Colonic mucosa (tissue), 4 donors: ENCODE measurements at places on chromosomes 13 and 19. TPM values are rescaled to one million over a fixed set of nuclear protein-coding genes. Genes with fewer than 3 reads are reported as not detected.
A peak's percentile ranks its signal among the peaks of the same experiment; 100 is the strongest.

DNA sequence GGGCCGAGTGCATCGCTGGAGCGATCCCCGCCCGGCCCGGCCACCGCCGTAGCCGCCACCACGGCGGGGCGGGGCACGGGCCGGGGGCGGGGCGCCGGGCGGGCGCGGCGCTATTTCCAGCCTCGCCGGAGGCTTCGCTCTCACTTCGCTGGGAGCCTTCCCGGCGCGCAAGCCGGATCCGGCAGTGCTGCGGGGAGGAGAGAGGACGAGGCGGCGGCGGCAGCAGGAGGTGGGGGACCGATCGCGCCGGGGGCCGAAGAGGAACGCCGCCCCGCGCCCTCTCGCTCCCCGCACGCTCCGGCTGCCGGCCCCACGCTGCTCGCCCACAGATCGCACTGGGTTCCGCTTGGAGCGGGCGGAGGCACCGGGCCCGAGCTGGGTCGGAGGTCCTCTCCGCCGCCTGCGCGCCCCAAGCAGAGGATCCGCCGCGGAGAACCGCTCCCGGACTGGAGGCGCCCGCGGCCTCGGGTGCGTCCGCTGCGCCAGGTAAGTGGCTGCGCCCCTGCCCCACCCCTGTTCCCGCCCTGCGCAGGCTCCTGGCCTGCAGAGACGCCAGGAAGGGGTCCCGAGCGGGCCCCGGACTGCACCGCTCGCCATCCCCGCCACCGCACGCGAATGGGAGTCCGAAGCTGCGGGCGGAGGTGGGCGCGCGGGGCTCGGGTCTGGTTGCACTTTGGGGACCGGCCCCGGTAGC lies at the start of gene CHST8:
CHST8 (plus strand) TSS at position 143 of the 694 bp plus-strand sequence. CDS start 67,309 bp downstream, outside the sequence.
- DNase-seq = peak; percentile 47

- no peak for DNase-seq
These were observed 120.7 kb upstream of the SPATA13 start for GRCh38 chr13:24039621-24040475.

DNA sequence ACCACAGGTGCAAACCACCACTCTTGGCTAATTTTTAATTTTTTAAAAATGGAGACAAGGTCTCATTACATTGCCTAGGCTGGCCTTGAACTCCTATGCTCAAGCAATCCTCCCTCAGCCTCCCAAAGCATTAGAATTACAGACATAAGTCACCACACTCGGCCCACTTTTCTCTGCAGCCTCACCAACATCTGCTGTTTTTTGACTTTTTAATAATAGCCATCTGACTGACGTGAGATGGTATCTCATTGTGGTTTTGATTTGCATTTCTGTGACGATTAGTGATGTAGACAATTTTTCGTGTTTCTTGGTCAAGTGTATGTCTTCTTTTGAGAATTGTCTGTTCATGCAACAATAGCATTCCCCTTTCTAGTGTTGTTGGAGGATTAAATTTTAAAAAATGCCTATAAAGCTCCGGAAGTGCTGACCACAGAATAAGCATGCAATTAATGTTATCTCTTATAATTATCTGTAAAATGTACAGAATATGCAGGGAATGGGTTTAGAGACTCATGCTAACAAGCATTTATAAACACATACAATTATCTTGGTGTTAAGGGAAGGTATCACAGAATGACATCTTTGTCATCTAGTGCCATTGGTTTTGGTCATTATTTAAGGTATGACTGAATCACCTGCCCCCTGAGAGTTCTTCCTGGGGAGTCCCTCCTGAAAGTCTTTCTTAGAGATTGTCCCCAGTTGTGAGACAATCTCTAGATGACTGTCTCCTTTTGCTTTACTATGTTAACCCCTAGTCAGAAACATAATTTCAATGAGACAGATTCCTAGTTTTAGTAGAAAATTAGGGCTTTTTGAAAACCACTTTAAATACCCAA lies 118.5 kb upstream of the SERTM1 start:
- DNase-seq = no peak

DNA sequence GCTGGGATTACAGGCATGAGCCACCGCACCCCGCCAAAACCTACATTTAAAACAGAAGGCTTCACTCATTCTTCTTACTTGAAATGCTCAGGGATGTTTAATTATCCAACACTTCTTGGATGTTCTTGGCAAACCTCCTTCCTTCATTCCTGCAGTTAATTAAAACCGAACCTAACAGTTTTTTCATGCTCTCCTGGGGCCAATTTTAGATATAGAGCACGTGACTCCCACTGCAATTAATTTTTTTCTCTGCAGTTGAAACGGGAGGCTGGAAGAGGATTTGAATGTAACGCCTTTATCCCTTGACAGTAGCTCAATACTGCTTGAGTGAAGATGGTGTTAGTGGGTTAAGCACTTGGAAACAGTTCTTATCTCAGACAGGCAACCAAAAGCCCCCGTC lies 4.6 kb upstream of the ACTL9 start:
- DNase-seq = no peak

DNA sequence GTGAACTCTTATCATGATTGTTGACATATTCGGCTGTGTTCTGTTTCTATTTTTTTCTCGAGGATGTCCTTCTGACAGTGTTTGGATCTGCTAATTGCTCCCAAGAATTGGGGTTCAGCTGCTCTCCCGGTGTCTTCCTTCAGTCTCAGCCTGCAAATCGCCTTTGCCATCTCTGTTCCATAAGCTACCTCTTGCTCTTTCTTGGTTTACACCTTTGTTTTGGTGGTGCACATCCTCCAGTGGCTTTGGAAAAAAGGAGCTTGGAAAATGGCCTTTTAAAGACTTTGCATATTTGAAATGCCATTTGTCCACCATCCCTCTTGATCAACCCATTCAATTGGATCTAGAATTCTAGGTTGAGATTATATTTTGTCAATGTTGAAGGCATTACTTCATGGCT lies 137.2 kb downstream of the URI1 start:
- DNase-seq = no peak

DNA sequence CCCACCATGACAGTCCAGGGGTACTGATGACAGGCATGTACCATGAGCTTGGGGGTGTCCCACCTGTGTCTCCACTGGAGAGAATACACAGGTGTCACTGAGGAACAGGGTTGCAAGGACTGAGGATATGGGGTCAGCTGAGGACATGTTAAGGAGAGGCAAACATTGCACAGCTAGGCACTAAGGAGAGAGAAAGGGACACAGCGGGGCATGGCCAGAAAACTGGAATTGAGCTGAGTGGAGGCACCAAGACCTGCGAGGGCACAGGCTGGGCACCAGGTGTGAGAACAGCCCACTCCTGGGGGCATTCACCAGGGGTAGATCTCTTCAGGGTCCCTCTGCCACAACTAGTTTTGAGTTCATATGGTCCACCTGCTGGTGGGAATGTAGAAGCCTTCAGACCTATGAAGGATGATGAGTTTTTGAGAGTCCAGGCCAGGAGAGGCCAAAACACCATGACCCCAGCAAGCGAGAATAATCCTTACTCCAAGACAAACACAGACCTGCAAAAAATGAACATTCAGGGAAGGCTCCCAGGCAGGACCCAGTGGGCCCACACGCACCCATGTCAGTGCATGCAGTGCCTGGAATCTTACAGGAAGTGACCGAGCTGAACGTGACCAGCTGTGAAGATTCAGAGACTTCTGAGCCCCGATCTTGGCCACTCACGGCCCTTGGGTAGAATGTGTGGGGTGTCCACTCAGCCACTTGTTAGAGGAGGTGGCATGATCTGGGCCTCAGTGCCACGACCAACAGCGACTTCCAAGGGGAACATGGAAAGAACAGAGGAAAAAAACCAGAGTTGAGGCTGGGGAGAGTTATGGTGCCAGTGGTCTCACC lies 1.4 kb upstream of the ZNF584 start:
- no peak for DNase-seq

DNA sequence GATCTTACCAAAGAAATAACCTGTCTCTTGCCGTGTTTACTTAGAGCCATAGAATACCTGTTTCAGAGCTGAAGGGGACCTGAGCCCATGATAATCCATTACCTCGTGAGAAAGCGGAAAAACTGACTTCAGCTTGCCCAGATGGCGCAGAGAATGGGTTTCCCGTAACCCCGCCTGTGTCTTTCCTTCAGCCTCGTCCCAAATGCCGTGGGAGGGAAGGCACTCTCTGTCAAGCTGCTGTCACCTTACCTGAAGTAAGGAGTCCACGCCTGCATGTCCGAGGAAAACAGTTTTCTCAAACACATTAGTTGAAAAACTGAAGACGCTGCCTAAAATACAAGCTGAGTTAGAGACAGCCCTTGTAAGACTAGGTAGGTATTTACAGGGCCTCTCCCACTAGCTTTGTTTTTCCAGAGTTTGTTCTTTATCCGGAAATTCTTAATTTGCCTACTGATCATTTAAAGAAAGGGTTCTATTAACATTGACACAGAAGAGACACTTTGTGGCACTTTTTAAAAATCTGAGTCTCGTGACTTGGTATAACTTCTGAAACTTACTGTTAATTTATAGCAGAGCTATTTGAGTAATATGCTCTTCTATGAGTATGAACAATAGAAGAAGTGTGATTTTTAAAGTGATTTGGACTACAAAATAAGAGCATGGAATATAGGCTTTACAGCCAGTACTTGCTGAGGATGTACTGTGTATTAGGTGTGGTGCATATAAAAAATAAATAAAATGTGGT lies 1.3 kb upstream of the INTS6 start:
- DNase-seq = peak; percentile 52

DNA sequence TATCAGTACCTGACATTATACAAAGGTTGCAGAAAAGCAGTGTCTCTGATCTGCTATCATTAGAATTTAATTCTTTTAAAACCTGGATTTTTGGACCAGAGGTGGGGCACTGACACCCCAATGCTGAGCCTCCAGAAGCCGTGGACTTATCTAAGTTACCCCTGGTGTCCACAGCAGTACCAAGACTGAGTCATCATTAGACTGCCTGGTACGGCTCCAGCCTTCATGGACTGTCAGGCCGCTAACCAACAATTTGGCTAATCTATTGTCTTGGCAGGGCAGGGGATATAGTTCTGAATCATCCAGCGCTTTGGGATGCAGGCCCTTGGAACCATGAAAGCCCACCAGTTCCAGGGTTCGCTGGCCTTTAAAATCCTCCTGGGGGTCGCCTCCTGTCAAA lies 78.3 kb downstream of the TSHZ3 start:
- no peak for DNase-seq

DNA sequence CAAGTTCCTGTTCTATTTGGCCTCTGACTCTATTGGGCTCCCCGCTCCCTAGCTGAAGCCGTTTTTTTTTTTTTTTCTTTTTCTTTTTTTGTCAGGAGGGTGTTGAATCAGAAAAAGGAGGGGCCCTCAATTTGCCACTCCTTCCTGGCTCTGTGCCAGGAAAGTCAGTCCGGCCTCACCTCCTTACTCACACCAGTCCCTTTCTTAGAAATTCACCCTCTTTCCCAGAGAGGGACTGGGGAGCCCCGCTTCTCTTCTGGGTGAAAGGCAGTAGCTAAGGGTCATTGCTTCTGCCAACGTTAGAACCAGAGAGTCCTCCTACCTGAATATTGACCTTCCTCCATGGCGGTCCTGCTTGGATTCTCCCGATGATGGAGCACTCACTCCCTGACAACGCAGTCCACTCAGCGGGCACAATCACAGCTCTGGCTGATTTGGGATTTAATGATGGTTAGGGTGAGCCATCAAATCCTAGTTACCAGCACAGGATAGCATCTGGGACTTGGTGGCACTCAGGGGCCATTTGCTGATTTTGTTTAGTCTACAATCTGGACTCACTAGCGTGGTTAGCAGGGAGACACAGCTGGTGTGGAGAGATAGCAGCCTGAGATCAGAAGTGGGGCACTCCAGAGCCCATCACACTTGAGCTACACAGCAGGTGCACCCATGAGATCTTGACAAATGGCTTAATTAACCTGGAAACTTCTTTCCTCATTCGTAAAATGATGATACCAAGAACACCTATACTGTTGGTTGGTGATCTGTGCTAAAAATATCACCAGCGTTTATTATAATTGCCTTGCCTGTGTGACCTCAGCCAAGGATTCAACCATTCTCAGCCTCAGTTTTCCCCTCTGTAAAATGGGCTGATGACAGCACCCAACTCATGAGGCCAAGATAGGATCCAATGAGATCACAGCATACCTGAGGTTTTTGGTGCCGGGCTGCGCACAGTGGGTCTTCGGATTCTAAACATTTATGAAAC lies 2.2 kb downstream of the FCER2 start:
- no peak for DNase-seq

DNA sequence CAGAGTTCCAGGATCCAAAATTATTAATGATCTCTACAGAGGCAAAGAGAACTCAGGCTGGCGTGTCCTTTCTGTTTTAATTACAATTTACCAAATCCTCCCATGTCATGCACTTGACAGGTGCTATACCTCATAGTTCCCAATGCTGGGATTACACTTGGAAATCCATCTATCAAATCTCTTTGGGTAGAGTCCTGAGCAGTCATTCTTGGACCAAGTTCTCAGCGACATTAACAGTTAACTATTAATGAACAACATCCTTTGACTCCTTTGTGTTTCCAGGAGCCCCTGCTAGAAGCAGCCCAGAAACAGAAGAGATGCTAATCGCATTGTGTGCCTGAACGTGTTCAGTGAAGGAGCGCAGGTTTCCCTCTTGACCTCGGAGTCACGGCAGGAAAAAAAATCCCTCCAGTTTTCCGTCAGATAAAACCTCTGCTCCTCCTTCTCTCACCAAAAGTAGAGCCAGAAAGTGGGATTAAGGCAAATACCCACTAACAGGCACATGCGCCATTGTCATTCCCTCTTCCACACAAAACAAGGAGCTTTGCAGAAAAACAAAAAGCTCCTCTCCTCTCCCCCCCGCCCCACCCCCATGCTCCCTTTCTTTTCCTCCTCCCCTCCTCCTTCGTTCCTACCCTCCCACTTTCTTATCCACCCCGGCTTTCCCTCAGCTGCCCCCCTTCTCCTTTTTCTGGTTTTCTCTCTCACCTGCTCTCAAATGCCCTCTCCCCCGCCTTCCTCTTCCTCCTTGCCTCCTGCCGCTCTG lies 224.7 kb downstream of the ZIC5 start:
- peak; percentile 9 for DNase-seq

DNA sequence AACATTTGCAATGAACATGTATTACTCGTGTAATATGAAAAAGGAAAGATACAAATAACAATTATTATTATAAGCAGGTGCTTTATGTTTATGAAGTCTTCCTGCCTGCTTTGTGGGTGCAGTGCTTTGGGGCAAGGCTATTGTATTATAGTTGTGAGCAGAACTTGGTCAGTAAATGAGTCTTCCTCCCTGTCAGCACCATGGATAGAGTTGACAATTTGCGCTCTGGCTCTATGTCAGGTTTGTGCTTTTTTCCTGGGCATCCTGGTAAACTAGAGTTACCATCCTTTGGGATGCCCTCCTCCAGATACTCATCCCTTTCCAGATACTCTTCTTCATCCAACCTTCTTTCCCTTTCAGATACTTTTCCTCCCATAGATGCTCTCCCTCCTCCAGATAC lies 19.6 kb downstream of the ERICH6B start:
- DNase-seq = no peak

Gene GFY
- not detected for total RNA-seq

Gene ABCC4
- 14.7 TPM for total RNA-seq

Gene NDUFA11
- total RNA-seq = 228 TPM

Gene ZNF208
- total RNA-seq = 0.62 TPM

Gene CEACAM4
- total RNA-seq = not detected

Gene ADGRE3
- 1.2 TPM for total RNA-seq

Gene LGALS4
- 6,357 TPM for total RNA-seq

Gene GSX1
- total RNA-seq = not detected
